Stimulated activated CD4-positive, alpha-beta T cell treated with anti-CD3 and anti-CD28 coated beads, Interleukin-15, amount 100 ng/mL, for 24 hours (primary cell): ENCODE measurements at places on chromosomes 7 and 10.
A peak's percentile ranks its signal among the peaks of the same experiment; 100 is the strongest.

DNA sequence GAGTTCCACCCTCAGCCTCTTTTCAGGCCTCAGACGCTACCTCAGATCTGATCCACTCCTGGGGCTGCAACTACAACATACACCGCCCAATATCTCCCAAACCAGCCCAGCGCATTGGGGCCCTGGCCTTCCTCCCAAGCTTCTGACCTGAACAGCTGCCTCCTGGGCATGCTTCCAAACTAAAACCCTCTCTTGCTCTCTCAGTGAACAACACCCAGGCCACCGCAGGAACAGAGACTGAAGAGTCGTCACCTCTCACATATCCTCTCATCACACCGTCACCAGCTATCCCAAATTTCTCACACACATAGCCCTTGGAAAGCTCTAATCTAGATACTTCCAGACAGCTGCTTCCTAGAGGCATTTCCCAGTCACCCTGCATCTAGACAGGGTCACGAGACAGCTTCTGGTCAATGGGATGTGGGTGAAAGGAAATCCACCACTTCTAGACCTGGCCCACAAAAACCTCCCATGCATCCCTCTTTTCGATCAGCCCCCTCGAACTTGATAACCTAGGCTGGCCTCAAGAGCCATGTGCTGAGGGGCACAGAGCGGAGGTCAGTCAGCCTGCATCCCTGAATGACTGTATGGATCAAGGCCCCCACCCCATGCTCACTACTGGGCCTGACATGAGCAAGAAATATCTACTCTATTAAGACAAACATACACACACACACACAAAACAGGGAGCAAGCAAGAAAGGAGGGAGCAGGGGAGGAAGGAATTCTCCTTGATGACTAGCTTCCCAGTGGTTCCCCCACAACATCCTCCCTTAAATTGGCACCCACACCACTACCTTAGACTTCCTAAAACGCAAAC lies 1.8 kb downstream of the PARP12 start:
- no peak for DNase-seq

DNA sequence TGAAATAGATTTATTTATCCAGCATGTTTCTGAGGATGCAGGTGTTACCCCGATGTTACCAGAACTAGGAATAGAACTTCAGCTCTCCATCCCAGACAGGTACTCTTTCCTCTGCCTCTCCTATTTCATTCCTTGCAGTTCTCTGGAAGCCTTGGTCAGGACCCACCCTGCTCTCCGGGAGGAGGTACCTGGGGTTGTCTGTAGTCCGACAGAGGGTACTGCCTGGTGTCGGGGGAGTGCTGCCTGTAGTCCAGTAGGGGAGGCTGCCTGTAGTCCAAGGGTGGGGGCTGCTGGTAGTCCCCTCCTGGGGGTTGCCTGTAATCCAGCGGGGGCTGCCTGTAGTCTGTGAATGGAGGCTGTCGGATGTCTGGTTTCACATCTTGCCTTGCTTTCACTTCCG lies 328.4 kb downstream of the PHTF2 start:
- no peak for DNase-seq

- no peak for DNase-seq
Measured at GRCh38 chr7:17062151-17063044, 180.6 kb upstream of the AGR3 start.

DNA sequence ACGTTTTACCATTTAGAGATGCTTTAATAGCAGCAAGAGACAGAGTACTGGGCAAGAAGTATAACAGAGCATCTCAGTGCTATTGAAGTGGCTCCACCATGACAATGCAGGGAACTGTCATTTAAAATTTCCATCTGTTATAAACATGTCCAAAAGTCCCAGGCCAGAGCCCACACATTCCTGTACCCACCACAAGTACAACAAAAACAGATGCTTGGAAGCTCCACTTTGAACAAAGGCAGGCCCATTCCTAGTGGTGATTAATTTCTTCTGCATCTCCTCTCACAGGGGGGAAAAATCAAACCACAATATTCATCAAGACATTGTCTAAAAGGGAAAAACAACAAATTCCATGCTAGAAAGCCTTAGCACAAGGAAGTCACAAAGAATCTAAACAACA lies 627.9 kb downstream of the PARD3 start:
- DNase-seq, result no peak

DNA sequence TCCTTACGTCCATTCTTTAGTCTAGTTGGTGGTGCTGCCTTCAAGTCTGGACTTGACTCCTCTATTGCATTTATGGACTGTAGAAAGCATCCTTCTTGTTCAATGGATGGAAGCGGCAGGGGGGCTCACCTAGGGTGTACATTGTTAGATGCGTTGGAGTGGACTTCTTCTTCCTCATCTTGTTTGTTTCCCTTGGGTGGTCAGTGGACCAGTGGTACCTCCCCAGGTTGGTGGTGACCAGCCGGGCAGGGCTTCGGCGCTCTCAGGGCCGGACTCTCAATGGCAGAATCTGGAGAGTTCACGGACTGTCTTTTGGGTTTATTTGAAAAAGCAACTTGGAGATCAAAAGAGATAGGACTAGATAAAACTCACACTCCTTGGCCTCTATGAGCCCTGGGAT lies 6.2 kb upstream of the BTBD16 start:
- no peak for DNase-seq

DNA sequence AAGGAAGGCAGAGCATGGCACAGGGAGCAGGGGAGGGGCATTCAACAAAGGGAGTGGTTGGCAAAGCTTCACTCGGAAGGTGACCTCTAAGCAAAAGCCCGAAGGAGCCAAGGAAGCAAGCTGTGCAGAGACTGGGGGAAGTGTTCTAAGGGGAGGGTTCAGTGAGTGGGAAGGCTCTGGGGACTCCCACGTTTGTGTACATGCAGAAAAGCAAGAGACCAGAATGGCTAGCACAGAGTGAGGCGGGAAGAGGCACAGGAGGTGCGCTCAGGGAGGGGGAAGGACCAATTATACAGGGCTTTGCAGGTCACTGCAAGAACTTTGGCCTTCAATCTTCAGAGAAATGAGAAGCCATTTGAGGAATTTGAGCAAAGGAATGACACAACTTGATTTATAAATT lies 7.4 kb downstream of the ARHGAP21 start:
- DNase-seq, result no peak

- DNase-seq, result no peak
Measured at GRCh38 chr7:123771846-123772245, 23.0 kb upstream of the WASL start.

GRCh38 chr10:21300551-21300950 lies 224.9 kb downstream of the SKIDA1 start:
- no peak for DNase-seq

DNA sequence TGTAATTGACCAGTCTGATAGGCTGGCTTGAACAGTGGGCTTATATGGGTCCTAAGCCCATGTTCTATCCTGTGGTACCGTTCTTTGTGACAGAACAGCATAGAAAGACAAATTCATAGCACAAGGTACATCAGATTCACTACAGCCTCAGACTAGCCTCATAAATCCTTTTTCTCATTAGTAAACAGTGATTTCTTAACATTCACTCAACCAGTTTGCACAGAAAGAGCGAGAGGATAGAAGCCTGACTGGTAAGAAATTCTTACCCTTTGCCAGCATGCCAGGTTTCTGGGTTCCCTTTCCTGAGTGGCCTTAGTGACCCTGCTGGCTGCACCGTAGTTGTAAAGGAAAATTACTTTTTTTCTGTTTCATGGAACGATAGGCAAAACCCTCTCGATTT lies 412.1 kb downstream of the SH2D4B start:
- no peak for DNase-seq

- DNase-seq, result no peak
Measured at GRCh38 chr7:155298288-155298833, 683 bp downstream of the INSIG1 start.

DNA sequence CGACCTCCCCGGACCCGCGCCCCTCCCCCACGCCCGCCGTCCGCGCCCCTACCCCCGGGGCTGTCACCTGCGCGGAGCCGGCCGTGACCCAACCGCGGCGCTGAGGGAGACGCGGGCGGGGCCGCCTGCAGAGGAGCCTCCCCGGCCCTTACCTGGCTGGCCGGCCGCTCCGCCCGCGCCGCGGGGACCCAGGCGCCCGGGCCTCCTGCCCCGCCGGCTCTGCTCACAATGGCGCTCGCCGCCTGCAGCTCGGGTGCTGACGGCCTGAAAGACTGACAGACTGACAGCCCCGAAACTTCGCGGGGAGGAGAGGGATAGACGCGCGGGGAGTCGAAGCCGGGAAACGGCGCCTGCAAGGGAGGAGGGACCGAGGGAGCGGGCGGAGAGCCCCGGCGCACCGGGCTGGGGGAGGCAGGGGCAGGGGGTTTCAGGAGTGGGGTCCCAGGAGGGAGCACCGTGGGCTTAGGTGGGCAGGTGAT lies 393 bp downstream of the ZNF467 start:
- peak; percentile 54 for DNase-seq

- no peak for DNase-seq
Measured at GRCh38 chr7:19621740-19622139, 87.1 kb downstream of the POLR1F start.

- peak; percentile 17 for DNase-seq
Measured at GRCh38 chr10:91681361-91682276, 48.7 kb upstream of the PPP1R3C start.

- DNase-seq, result peak; percentile 45
Measured at GRCh38 chr10:30705101-30705624, 75.6 kb upstream of the LYZL2 start.

DNA sequence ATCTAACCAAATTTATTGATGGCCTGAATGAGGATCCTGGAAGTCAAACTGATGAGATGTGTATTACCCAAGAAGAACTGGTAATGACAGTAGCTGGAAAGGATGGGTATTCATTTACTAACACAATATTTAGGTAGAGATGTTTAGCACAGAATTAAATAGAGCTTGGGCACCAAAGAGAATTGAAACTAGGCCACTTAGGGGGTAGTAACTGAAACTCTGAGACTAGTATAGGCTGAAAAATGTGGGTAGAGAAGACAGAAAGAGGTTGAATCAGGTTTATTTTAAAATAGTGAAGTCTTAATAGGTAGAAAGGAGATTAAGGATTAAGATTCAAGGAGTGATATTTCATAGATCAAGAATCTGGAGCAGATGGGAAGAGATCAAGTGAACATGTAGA lies 155.8 kb downstream of the MLLT10 start:
- no peak for DNase-seq

DNA sequence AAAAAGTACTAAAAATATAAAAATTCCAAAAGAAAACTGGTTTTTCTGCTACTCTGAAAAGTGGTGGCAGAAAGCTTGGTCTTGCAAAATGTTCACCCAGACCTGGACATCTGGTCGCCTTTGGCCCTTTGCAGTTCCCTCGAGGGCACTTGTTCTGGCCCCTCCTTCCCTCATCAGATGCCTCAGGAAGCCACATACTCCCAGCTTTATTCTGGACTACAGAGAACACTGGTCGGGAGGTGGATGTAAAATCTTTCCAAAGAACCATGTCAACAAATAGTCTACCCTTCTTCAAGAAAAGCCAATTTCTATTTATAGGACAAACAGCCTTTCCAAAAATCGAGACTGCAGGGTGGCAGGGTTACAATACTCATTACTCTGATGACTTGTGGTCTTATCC lies 726.1 kb downstream of the TNS3 start:
- no peak for DNase-seq

GRCh38 chr7:94632338-94633013 lies 23.5 kb downstream of the SGCE start:
- DNase-seq, result no peak

DNA sequence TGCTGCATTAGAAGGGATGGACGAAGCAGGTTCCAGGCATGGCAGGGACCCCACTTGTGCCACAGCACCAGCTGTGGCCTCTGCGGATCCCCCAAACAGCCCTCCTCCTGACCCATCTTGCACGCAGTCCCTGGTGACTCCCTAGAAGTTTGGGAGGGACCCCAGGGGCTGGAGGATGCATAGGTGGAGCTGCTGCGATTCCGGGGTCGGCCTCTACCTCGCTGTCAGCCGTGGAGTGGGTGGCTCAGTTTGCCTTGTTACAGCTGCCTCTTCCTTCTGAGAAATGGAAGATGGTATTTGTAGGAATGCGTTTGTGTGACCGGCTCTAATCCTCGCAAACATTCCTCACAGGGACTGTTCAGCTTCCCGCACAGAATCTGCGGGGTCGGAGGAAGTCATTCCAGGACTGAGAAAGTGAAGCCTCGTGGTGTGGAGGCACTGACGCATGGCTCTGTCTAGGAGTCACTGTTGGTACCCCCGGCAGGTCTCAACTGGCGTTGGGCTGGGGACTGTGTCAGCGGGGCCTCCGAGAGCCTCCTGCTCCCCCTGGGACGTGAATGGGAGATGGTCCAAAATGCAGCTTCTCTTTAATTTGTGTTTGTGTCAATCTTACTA lies 17.5 kb downstream of the PWWP2B start:
- DNase-seq, result no peak

GRCh38 chr10:43126759-43127424 lies 11.4 kb upstream of the CSGALNACT2 start:
- no peak for DNase-seq

- DNase-seq, result no peak
Measured at GRCh38 chr10:94524146-94524545, 21.4 kb upstream of the HELLS start.

DNA sequence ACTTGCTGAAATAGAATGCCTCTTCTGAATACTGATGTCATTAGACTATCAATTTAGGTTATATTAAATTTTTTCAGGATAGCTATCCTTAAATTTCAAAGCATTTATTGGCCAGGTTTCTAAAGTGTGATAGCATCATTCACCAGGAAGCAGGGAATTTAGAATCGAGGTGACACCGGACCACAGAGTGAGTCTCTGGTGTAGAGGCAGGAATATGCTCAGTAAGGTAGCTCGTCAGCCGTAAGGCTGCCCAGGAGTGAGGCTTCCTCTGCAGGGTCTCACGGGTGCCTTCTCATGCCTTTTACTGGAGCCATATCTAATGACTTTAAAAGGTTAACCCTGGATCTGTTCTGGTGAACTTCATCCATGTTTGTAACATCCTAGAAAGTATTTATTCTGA lies 170.8 kb upstream of the KLF14 start:
- no peak for DNase-seq

DNA sequence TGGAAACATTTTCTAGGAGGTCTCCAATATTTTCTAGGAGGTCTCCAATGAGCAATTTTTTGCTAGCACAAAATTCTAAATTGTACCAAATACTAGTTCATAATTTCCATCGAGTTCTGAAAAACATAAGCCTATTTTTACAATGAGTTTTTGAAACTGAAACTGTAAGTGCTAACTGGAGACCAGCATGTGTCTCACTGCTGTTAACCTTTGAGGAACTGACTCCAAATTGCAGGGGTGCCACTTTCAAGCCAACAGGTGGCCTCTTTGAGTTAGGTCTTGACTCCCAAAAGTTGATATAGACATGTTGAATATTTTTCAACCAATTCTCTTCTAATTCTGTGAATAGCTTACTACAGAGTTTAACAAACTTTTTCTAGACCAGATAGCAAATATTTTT lies 58.8 kb downstream of the CAV1 start:
- DNase-seq, result peak; percentile 28

DNA sequence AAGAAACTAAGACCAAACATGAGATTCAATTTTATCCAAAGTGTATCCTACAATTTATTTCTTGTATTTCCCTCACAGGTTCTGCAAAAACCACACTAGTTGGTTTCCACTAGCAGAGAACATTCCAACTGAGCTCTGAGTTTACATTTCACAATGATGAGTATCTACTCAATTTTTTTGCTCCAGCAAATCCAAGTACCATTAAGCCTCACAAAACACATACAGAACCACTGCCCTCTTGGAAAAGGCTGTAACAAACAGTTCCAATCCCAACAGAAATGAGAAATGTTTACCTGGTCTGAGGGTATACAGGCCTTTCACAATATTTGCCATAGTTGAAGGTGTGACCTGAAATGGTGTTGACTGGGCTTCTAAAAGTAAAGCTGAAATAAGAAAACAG lies 59.9 kb downstream of the CACUL1 start:
- no peak for DNase-seq
